ENCODE measurements at places on chromosomes 5 and 9.

GRCh38 chr5:77761606-77762005 lies 14.5 kb downstream of the TBCA start:
- DNase-seq: no peak

DNA sequence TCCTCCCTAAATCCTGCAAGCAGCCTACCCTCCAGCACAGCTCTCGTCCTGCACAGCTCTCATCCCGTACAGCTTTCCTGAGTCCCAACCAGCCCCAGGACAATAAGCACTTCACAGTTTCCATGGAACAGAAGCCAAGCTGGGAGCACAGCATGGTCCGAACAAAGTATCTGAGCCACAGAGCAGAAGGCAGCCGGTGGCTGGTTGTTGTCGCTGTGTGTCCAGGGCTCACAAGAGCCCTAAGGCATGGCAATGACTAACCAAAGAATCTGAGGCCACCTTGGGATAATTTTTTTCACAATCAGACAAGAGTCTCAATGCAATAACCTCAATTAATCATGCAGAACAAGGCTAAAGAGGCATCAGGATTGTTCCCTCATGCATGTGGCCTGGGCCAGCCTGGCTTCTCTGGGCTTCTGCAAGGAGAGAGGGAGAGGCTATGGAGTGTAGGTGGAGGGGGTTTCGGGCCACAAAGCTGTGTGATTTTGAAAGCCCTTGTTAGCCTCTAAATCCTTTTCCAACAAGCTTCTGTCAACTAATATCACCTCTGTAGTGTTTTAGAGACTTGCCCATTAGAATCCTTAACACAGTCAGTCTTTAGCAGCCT lies 323.4 kb downstream of the PIK3R1 start:
- no peak for DNase-seq

GRCh38 chr5:10789021-10789420 lies 28.0 kb upstream of the DAP start:
- no peak for DNase-seq

GRCh38 chr5:110899566-110900412 lies 161.0 kb downstream of the SLC25A46 start:
- no peak for DNase-seq

GRCh38 chr9:97808972-97809371 lies 44.1 kb upstream of the FOXE1 start:
- DNase-seq: no peak

DNA sequence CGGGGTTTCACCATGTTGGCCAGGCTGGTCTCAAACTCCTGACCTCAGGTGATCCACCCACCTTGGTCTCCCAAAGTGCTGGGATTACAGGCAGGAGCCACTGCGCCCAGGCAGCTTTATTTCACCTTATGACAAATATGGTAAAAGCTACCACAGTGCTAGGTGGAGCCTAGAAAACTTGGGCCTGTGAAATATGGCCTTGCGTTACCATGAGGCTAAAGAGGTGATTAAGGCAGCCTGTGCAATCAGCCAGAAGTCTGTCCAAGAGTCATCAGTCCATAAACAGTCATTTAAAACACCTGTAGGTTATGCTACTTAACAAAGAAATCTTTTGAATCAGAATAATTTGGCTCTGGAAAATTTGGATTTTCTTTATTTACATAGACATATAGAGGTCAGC lies 114.8 kb upstream of the ANKH start:
- DNase-seq: no peak

- DNase-seq: no peak
Observed at GRCh38 chr5:132655821-132656773, 1.9 kb upstream of the IL13 start.

DNA sequence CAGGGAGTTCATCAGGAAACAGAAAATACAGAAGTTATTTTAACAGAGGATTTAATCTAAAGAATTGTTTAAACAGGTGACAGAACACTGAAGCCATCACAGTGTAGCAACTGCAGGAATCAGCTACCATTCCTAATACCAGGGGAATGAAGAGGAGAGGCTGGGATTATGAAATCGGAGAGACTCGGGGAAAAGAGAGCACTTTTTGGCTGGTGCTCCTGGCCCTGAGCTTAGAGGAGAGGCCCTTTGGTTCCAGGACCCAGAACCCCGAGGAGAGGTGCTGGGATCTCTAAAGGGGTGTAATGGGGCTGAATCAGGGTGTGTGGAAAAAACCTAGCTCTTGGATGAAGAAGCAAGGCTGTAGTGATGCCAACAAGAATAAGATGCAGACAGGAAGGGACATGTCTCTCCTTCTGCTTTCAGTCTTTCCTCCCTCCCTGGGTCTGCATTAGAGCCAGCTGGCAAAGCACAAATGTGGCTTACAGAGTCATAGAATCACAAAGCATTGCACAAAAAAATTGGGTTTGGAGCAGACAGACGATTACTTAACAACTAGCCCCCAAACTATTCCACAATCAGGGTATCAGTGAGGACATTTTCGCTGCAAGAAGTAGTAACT lies 11.6 kb upstream of the SFXN1 start:
- DNase-seq: no peak

- no peak for DNase-seq
Observed at GRCh38 chr9:121981118-121981883, 111.8 kb downstream of the TTLL11 start.

- no peak for DNase-seq
Observed at GRCh38 chr5:161261668-161262323, 284.7 kb downstream of the GABRB2 start.

DNA sequence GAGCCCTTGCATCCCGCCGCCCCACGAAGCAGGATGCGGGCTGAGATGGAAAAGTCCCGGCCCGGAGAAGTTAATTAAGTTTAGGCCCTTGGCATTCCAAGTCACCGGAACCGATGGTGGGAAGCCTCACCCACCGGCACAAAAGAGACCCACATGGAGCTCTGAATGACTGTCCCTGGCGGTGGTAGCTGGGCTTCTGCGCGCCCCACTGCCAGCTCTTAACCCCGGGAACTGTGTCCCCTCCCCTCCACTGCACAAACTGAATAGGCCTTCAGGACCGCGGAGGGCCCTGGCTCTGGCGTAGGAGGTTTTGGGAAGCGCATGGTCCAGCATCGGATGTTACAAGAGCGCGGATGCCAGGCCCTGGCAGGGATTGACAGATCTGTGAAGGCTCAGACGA lies 291.1 kb upstream of the TUT7 start:
- no peak for DNase-seq

DNA sequence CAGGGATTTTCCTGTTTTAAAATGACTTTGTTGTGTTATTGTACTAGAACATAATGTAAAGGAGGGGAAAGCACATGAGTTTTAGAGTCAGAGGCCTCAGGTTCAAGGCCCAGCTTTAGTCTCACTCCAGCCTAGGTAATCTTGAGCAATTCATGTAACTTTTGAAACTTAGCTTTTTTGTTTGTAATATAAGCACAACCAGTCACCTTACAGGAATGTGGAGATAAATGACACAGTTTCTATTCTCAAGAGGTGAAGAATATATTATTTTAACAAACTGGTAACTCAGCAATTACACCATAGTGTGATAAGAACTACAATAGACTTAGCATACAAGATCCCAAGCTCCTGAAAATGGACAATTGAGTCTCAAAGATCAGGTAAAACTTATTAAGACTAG lies 51.2 kb downstream of the ADAMTS19 start:
- no peak for DNase-seq

GRCh38 chr5:124678922-124679519 lies 67.4 kb downstream of the ZNF608 start:
- no peak for DNase-seq

- no peak for DNase-seq
Observed at GRCh38 chr5:59728356-59728755, 165.2 kb downstream of the PDE4D start.

- DNase-seq: no peak
Observed at GRCh38 chr5:154309805-154310204, 119.3 kb downstream of the GALNT10 start.

Data from SHP77 (cell line).